Activated CD8-positive, alpha-beta memory T cell treated with anti-CD3 and anti-CD28 coated beads, Interleukin-2, amount 10 ng/mL, durations not matched to agents 7 days and 5 days (primary cell): ENCODE measurements at places on chromosomes 3 and 15. TPM values are rescaled to one million over a fixed set of nuclear protein-coding genes. Genes with fewer than 3 reads are reported as not detected.

The CDC25A gene
- total RNA-seq: 33.1 TPM

The GJD2 gene
- total RNA-seq: not detected

The NRROS gene
- total RNA-seq: 37.5 TPM

The ROBO2 gene
- not detected for total RNA-seq

The HRG gene
- total RNA-seq: not detected

The BCHE gene
- total RNA-seq: not detected

The LRRC58 gene
- total RNA-seq: 21.2 TPM

The PPM1L gene
- 8.3 TPM for total RNA-seq

The SAMD7 gene
- total RNA-seq: not detected

The ZNF385D gene
- total RNA-seq: not detected

The GOLGA8Q gene
- 6.2 TPM for total RNA-seq

The INKA1 gene
- total RNA-seq: 0.73 TPM

The DUOXA2 gene
- total RNA-seq: not detected

The CHRNA3 gene
- not detected for total RNA-seq

The COL7A1 gene
- 1.1 TPM for total RNA-seq

The GTF2E1 gene
- 25.4 TPM for total RNA-seq

The GOLGA6B gene
- not detected for total RNA-seq

The DPPA4 gene
- not detected for total RNA-seq

The HAPLN3 gene
- 37.3 TPM for total RNA-seq

The CFAP44 gene
- 3.4 TPM for total RNA-seq

The IQCH gene
- 1.9 TPM for total RNA-seq

The ARL14 gene
- not detected for total RNA-seq

The PRICKLE2 gene
- not detected for total RNA-seq

The GASK1A gene
- total RNA-seq: not detected

The MEX3B gene
- 0.73 TPM for total RNA-seq

The GOLGA8T gene
- total RNA-seq: 0.77 TPM

The CCPG1 gene
- 19.2 TPM for total RNA-seq

The GOLGA6D gene
- not detected for total RNA-seq

The C3orf20 gene
- not detected for total RNA-seq

The FSTL1 gene
- total RNA-seq: 1.3 TPM

The FBXL22 gene
- 0.56 TPM for total RNA-seq

The C3orf49 gene
- not detected for total RNA-seq

The C2CD4A gene
- 0.07 TPM for total RNA-seq

The CCK gene
- not detected for total RNA-seq

The IL16 gene
- total RNA-seq: 144 TPM

The AGTR1 gene
- not detected for total RNA-seq

The OSTN gene
- total RNA-seq: not detected

The SEMA3F gene
- 0.09 TPM for total RNA-seq

The COL6A5 gene
- 0.02 TPM for total RNA-seq

The GOLGA8B gene
- total RNA-seq: 278 TPM

The TM4SF1 gene
- not detected for total RNA-seq

The THBS1 gene
- 0.91 TPM for total RNA-seq

The UNC13C gene
- not detected for total RNA-seq

The CDCP1 gene
- total RNA-seq: 7.0 TPM

The SRP14 gene
- total RNA-seq: 150 TPM

The PLA2G4E gene
- not detected for total RNA-seq

The CHRM5 gene
- not detected for total RNA-seq

The KLHL18 gene
- total RNA-seq: 25.1 TPM

The IL17RD gene
- not detected for total RNA-seq

The LACTB gene
- 27.1 TPM for total RNA-seq
